Choroid plexus epithelial cell (primary cell): ENCODE measurements at places on chromosomes 6 and 20.
A peak's percentile ranks its signal among the peaks of the same experiment; 100 is the strongest.

DNA sequence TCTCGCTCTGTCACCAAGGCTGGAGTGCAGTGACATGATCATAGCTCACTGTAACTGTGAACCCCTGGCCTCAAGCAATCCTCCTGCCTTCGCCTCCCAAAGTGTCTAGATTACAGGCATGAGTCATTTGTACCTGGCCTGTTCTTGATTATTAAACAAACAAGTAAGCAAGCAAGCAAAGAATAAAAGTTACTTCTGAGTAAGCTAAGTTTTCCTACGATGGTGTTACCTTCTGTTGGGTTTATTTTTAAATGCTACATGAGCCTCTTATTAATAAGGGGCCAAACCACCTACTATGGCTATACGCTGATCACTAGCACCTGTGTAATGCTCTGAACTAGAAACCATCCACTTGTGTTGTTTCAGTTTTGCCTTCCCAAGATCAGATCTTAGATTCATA lies 50.8 kb downstream of the IL22RA2 start:
- DNase-seq: no peak

DNA sequence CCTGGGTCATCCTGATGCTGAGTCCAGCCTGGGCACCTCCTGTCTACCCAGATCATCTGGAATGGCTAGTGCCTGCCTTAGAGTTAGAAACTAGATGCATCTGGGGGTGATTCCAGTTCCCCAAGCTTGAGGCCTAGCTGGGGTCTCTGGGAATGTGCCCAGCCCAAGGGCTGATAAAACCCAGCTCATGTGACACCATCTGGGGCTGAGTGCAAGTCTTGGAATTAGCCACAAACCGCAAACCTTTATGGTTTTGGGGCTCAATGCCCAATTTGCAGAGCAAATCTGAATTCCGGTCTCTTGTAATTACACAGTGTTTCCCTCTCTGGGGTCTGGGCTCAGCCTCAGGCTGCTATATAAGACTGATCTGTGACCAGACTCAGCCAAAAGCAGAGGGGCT lies at the start of gene BPIFB4:
Gene BPIFB4 (plus strand): TSS at position 385 of the 400 bp plus-strand sequence. CDS start 1,884 bp downstream, outside the sequence.
- peak; percentile 7 for DNase-seq

- DNase-seq: no peak
Observed at GRCh38 chr20:19888269-19888671, 128.9 kb upstream of the NAA20 start.

GRCh38 chr6:79377888-79378348 lies 143.4 kb upstream of the HMGN3 start:
- DNase-seq: peak; percentile 76

GRCh38 chr20:46293084-46293483 lies 15.2 kb downstream of the CDH22 start:
- peak; percentile 72 for DNase-seq

DNA sequence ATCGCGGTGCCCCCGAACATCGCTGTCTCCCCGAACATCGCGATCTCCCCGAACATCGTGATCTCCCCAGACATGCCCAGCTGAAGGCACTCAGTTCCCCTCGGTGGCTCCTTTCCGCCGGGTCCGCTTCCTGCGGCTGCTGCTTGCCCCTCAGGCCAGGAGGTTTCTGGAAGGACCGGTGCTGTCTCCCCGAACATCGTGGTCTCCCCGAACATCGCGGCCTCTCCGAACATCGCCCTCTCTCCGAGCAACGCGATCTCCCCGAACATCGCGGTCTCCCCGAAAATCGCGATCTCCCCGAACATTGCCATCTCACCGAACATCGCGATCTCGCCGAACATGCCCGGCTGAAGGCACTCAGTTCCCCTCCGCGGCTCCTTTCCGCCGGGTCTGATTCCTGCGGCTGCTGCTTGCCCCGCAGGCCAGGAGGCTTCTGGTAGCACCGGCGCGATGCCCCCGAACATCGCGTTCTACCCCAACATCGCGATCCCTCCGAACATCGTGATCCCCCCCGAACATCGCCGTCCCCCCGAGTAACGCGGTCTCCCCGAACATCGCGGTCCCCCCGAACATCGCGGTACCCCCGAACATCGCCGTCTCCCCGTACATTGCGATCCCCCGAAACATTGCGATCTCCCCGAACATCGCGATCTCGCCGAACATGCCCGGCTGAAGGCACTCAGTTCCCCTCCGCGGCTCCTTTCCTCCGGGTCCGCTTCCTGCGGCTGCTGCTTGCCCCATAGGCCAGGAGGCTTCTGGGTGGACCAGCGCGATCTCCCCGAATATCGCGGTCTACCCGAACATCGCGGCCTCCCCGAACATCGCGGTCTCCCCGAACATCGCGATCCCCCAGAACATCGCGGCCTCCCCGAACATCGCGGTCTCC lies 808 bp downstream of the ULBP1 start:
- peak; percentile 24 for DNase-seq

- DNase-seq: peak; percentile 6
Observed at GRCh38 chr6:40804905-40805304, 217.7 kb upstream of the LRFN2 start.

DNA sequence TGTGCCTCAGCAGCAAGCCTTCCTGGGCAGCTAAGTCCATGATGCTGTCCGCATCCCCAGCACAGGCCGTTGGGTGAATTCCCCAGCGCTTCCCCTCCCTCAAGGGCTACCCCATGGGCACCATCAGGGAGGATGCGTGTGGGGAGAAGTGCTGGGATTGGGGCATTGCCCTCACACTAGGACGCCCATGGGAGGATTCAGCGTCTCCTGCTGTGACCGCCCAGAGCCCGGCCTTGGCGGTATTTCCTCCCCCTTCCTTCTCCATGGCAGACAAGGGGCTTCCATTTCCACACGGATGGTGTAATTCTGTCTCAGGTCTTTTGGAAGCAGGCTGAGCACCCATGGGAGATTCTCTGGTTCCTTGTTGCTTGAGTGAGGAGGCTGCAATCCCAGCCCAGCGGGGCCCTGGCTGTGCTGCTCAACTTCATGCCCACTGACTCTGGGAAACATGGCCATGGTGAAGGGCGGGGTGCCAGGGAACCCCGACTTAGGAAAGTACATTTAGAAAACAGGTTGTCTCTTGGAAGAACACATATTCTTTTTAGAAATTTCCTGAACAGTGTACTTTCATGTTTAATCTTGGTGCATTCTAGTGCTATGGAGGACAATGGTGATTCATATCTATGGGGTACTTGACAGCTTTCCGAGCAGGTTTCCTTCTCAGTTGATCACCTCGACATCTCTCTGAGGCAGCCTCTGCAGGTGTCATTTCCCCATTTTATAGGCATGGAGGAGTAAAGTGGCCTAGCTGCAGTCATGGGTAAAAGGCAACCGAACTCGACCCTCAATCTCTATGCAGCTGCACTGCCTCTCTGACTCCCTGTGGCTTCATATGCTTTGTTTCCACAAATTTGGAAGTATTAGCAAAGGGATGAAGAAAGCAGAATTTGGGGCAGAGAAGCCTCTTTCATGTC lies 178.2 kb upstream of the CST7 start:
- DNase-seq: no peak

- peak; percentile 97 for DNase-seq
Observed at GRCh38 chr6:88368071-88368787, 202.1 kb upstream of the CNR1 start.

DNA sequence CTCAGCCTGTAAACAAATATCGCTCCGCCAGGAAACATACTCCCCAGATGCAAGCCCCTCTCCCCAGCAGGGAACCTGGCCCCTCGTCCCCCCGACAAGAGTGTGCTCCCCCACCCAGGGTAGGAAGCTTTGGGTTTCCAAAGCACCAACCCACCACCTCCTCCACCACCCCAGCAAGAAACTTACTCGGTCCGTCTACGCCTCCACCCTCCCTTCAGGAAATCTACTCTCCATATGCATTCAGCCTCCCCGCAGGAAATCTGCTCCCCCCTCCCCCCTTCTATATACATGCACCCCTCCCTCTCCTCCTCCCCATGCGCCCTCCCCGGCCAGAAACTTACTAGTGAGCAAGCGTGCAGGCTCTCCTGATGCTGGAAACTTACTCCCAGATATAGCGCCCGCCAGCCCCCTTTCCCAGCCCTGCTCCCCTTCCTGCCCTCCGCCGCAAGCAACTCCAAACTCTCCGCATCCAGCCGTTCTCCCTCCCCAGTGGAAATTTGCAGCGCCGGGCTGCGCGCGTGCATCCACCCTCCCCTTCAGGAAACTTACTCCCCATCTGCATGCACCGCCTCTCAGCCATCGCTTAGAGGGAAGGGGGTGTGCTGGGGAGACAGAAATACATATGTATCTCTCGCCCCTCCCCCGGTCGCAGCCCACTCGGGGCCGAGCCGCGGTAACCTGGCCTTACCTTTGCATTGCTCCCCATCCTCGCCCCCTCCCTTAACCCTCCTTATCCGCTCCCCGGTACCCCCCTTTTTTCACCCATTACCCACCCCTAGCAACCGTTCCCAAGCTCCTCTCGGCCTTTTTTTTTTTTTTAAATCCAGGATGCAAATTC lies at the start of gene TRERF1:
Gene TRERF1 (minus strand): TSS at position 594 of the 838 bp plus-strand sequence. CDS start 182,336 bp downstream, outside the sequence.
- DNase-seq: peak; percentile 76

- DNase-seq: no peak
Observed at GRCh38 chr6:160031442-160031841, 62.6 kb downstream of the IGF2R start.

DNA sequence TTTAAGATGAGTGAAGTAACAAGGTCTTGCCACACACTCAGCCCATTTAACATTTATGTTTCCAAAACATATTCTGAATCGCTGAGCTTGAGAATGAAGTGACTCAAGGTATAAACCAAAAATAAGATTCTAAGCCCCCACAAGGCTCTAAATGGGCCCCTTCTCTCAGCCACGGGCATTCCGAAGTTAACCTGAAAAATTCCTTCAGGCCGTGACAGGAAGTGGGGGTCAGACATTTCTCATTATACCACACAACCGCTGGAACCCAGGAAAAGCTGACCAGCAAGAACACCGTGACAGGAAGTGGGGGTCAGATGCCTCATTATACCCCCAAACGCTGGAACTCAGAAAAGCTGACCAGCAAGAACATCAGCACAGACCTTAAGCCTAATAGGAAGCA lies 247.9 kb downstream of the ERMARD start:
- DNase-seq: peak; percentile 18

GRCh38 chr6:17987447-17987696 lies at the start of gene KIF13A:
Gene KIF13A (minus strand): TSS chr6:17987635. CDS start chr6:17987463, 172 bp downstream.
- peak; percentile 46 for DNase-seq

DNA sequence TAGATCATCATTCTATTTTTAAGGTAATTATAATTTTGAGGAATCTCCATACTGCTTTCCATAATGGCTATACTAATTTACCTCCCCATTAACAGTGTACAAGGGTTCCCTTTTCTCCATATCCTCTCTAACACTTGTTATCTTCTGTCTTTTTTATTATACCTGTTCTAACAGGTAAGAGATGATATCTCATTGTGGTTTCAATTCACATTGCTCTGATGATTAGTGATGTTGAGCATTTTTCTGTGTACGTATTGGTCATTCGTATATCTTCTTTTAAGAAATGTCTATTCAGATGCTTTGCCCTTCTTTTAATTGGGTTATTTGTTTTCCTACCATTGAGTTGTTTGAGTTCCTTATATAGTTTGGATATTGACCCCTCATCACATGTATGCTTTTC lies 81.6 kb upstream of the SCAF8 start:
- DNase-seq: no peak

DNA sequence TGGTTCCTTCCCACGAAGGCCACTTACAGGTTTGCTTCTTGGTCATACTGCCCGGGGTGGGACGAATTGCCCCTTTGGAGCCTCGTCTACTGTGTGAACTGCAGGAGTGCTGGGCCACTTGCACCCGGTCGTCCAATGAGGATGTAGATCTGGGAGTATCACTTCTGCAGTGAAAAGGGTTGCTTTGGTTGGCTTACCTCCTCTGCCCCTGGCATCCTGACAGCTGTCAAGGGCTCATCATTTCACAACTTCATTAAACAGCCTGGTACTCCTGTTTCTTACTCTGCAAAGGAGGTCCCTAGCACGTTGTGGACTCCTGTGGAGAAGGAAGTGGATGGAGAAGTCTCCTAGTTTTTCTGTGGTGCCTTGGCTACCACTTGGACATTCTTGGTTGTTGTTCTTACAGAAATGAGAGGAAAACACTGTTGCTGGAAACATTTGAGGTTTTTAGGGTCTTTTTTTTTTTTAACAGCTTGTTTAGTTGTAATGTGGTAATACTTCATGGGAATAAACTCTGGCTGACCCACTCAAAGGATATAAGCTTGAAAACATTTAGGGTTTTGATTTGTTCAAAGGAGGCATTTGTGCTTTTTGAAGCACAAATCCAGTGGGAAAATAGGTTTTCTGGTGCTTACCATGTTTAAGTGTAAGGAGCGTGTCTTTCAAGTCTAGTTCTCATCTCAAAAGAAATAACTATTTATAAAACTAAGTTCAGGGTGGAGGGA lies 60.7 kb downstream of the AKAP12 start:
- DNase-seq: peak; percentile 79

GRCh38 chr6:15993716-15994228 lies 135.1 kb upstream of the MYLIP start:
- no peak for DNase-seq

GRCh38 chr20:62010551-62011402 lies 54.9 kb downstream of the TAF4 start:
- DNase-seq: peak; percentile 71

DNA sequence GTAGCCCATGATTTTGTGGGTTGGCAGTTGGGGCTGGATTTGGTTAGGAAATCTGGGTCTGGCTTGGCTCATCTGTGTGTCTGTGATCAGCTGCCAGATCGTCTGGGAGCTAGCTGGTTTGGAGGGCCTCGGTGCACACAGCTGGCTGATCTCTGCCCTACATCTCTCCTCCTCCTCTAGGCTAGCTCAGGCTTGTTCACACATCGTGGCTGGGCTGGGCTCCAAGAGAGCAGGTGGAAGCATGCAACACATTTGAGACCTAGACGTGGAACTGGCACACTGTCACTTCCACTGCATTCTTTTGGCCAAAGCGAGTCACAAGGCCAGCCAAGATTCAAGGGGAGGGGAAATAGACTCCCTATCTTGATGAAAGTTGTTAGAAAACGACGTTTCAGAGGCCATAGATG lies 15.9 kb downstream of the NDUFAF5 start:
- DNase-seq: peak; percentile 91

- no peak for DNase-seq
Observed at GRCh38 chr20:17681726-17682102, 328 bp downstream of the RRBP1 start.

DNA sequence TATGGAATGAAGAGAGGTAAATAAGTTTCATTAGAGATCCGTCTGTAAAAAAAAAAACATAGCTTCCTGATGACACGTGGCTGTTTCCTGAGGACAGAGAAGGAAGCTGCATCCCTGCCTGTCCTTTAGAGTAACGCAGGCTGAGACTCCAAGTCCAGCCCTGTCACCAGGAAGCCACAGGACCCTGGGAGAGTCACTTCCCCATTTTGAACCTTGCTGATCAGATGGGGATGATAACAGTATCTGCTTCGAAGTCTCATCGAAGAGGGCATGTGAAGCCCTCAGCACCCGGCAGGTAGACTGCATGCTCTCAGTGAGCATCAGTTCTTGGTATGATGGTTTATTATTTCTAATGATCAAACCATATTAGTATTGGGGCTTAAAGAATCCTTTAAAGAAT lies 139.1 kb upstream of the KCNG1 start:
- DNase-seq: no peak

GRCh38 chr6:47145212-47145611 lies 103.1 kb upstream of the ADGRF1 start:
- DNase-seq: peak; percentile 59

- DNase-seq: no peak
Observed at GRCh38 chr6:164409309-164410009, 899.9 kb downstream of the C6orf118 start.
